ENCODE measurements at places on chromosomes 11 and 22.

- DNase-seq: no peak
These were observed 12.3 kb downstream of the ENDOD1 start for GRCh38 chr11:95101935-95102334.

DNA sequence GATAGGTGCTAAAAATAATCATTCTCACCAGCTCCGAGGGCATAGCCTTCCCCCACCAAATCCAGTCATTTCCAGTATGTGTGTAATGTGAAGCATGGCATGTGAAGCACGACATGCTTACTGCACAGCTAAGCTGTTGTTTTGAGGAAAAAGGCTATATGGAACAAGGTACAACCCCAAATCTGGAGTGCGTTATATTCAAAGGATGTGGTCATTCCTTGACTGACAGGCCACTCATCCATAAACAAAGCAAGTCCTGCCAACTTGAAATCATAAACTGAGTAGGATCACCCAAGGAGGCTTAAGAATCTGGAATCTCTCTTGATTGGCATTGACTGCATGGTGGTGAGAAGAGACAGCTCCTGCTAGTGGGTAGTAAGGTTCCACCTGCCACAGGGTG, 3.7 kb downstream of the MAP6 start:
- DNase-seq: no peak

DNA sequence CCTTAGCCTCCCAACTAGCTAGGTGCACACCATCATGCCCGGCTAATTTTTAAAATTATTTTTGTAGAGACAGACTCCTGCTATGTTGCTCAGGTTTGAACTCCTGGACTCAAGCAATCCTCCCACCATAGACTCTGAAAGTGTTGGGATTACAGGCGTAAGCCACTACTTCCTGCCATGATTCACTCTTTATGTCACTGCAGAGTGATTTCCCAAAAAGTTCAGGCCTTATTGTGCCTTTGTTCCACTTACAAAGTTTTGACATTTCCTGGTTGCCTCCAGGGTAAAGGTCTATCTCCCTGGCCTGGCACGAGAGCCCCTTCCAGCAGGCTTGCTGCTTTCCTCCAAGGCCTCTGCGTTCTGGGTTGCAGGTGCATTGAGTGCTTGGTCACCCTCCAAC, 44.6 kb upstream of the RIC3 start:
- DNase-seq: no peak

DNA sequence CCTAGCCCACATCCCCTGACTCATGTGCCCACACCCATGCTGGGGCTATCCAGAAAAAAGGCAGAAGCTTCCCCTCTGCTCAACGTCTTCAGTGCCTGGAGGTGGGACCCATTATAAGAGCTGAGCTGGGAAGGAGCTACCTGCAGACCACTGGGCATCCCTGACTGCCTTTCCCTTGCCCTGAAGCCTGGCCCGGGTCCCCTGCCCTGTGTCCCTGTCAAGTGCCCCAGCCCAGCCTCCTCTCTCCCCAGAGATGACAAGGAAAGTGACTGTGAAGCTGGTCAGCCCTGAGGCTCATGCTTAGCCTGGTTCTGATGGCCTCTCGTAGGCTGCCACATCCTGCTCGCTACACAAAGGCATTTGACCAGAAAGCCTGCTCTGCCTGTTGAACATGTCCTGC, 140.4 kb downstream of the PARVA start:
- no peak for DNase-seq

DNA sequence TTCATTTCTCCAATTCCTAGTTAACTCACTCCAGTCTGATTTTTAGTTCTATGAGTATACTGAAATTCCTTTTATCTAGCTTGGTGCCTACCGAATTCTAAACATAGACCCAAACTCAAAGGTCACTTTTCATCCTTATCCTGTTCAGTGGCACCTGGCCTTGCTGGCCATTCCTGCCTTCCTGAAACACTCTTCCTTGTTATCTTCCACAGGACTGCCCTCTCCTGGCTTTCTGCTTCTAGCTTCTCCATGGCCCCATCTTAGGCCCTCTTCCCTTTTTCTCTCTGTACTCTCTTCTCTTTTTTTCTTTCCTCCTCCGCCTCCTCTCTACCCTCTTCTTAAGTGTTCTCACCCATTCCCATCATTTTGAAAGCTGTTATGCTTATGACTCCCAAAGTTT, 87.3 kb downstream of the WNT11 start:
- DNase-seq: no peak

- no peak for DNase-seq
These were observed 97.0 kb downstream of the SYT9 start for GRCh38 chr11:7348432-7349304.

DNA sequence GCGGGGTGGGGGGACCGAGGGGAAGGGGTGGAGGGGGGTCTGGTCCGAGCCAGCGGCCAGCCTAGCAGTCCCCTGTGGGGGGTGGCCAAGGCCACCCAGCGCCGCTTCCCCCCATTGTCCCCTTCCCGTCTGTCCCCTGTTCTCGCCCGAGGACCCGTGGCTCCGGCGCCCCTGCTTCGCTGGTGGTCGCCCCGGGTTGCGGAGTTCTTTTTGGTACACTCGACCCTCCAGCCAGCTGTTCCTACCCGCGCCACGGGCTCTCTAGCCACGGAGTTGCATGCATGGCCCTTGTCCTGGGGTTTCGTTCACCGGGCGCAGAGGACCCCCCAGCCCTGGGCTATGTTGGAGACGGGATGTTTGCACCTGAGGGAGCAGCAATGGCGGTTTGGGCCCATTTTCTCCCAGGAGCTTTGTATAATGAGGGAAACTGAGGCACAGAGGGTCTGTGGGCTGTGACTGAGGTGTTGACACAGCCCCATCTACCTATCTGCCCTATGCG, 489 bp downstream of the RNF214 start:
- DNase-seq: no peak

- DNase-seq: no peak
These were observed 377.4 kb downstream of the DYNC2H1 start for GRCh38 chr11:103486604-103487003.

GRCh38 chr11:102234779-102235439, 82.4 kb upstream of the BIRC3 start:
- no peak for DNase-seq

- no peak for DNase-seq
These were observed 28.2 kb upstream of the CCDC81 start for GRCh38 chr11:86346513-86346912.

DNA sequence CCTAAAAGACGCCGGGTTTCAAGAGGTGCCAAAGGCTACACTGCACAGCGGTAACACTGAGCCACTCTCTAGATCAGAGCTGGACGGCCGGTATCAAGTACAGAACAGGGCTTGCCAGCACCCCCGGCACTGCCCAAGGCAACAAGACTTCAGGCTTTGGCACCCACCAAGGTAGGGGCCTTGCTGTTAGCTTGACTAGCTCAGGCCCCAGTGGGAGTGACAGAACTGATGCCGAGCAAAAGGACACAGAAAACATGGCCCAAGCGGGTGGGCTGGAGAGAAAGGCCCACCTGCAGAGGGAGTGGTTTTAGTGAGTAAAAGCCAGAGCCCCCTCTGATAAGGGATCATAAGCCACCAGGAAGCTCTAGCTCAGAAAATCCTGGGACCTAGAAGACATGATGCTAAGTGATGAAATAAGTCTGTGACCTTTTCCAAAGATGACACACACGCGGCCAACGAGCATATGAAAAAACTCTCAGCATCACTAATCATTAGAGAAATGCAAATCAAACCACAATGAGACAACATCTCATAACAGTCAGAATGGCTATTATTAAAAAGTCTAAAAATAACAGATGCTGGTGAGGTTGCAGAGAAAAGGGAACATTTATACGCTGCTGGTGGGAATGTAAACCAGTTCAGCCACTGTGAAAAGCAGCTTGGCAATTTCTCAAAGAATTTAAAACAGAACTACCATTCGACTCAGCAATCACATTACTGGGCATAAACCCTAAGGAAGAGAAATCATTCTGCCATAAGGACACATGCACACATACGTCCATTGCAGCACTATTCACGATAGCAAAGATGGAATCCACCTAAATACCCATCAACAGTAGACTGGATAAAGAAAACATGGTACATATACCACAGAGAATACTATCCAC, 12.9 kb downstream of the EHD1 start:
- peak; percentile 48 for DNase-seq

DNA sequence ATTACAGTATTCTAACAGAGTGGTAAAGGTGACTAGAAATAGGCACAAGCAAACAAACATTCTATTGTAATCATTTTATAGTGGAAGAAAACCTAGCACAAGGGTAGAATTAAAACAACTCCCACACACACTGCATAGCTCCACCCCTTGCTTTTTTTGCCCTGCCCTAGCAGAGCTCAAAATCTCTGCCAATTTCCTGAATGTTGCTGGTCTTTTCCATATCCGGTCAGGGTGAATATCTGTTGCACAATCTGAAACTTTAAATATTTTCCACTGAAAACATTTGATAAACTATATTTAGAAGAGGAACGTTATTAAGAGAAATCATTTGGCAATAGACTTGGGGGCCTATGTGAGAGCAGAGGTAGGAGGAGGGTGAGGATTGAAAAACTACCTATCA, 2.7 kb downstream of the SPA17 start:
- no peak for DNase-seq

GRCh38 chr11:16799221-16799620, 60.8 kb downstream of the C11orf58 start:
- no peak for DNase-seq

DNA sequence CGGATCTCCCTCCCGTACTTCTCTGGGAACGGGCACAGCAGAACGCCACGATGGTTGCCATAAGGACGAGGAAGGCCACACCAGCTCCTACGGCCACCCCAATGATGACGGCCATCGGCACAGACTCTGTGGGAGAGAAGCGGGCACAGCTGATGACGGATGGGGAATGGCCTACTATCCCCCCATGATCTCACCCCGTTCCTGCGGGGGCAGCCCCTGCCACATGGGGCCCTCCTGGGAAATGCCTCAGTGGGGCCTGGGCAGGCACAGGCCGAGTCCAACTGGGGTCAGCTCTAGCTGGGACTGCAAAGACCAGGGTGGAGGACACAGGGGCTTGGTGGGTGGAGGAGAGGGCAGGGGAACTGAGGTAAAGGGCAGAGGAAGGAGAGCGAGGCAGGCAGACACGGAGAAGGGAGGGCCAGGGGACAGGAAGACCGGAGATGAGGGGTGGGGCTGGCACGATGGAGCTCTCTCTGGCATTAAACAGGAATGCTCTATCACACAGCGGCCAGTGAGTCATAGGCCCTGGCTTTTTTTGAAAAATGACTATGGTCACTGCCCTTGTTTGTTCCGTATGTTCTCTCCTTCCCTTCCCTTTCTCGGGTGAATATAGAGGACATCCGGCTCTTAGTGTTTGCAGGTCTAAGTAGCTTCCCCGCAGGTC, 76.0 kb downstream of the ST3GAL4 start:
- no peak for DNase-seq

DNA sequence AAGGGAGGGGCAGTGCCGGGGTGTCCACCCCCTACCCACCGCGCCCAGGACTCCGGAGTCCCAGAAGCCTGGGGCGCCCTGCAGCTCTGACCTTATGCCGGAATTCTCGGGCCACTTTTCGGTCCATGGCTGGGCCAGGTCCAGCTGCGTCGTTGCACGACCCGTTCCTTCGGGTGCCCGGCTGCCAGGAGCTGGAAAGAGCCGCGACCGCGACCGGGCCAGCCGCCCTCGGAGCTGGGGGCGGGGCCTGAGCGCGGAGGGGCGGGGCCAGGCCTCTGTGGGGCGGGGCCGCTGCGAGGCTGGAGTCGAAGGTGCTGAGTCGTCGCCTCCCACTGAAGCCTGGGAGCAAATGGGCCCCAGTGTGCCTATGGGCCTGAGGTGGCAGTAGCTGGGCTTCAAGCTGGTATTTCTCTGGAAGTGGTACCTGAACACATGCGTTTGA, at the start of gene USH1C:
Gene USH1C (minus strand): TSS at position 236 of the 442 bp plus-strand sequence. CDS start 109 bp downstream, at position 127.
- no peak for DNase-seq

DNA sequence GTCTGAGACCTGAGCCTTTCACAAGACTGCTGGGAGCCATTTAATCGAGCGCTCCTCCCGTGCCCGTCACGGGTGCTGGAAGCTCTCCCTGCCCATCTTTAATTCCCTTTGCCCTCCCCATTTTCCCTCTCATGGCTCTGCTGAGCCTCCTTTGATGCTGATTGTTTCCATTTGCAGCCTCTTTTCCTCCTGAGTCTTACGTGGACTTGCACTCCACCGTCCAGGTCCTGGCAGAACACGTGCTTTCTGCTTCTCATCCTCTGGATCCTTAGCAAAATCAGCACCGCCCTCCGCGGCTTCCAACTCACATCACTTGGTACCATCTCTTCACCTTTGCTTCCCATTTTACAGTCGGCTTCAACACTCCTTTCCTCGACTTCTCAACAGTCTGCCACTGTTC, 7.3 kb downstream of the IFT27 start:
- no peak for DNase-seq

DNA sequence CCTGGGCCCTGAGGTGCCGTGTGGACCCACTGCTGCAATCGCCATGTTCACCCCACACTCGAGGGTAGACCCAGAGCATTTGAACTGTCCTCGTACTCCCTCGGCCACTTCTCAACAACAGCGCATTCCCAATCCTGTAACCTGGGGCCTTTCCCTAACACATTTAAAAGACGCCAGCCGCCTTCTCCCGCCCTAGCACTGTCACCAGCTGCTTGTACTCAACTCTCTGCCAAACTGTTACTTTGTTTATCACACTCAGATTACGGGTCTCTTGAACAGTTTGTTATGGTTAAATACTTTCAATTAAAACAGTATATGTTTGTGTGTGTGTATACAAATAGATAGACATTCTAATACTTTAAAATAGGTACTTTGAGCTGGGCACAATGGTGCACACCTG, 20.7 kb downstream of the CDKN1C start:
- no peak for DNase-seq

- DNase-seq: no peak
These were observed 273.3 kb downstream of the BUD13 start for GRCh38 chr11:116499396-116500003.

GRCh38 chr11:43486141-43486540, 127.4 kb downstream of the TTC17 start:
- DNase-seq: no peak

DNA sequence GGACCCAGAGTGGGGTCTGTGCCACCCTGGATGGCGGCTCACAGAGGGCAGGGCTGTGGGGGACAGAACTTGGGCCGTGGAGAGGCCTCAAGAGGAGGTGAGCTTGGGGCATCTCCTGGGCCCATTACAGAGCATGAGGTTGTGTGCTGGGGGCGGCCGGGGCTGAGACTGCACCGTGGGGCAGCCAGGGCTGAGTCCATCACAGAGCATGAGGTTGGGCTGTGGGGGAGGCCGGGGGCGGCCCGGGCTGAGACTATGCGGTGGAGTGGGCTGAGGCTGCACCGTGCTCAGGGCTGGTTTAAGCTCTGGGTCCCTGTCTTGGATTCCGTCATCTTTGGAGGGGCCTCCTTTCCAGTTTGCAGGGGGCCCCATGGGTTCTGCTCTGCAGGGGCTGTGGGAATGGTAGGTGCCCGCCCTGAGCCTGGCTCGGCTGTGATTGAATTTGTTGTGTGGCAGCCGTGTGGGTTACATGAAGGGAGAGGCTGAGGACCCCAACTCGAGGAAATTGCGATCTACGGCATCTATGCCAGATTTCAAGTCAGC, 38.1 kb upstream of the MUC5AC start:
- no peak for DNase-seq

- DNase-seq: no peak
These were observed 110.3 kb upstream of the PITPNB start for GRCh38 chr22:28029201-28029948.

- no peak for DNase-seq
These were observed 13.4 kb upstream of the KCNJ11 start for GRCh38 chr11:17401841-17402240.

- no peak for DNase-seq
These were observed 1529.2 kb upstream of the TENM4 start for GRCh38 chr11:80970037-80970436.

GRCh38 chr11:40384991-40385390, 1074.5 kb downstream of the LRRC4C start:
- no peak for DNase-seq

All from activated CD4-positive, alpha-beta T cell treated with anti-CD3 and anti-CD28 coated beads, Interleukin-2, amount 50 U/mL, for 4 hours (primary cell).